ENCODE measurements at places on chromosomes 6 and 20.

- DNase-seq: no peak
Measured at GRCh38 chr20:1994627-1995026, 769 bp upstream of the PDYN start.

DNA sequence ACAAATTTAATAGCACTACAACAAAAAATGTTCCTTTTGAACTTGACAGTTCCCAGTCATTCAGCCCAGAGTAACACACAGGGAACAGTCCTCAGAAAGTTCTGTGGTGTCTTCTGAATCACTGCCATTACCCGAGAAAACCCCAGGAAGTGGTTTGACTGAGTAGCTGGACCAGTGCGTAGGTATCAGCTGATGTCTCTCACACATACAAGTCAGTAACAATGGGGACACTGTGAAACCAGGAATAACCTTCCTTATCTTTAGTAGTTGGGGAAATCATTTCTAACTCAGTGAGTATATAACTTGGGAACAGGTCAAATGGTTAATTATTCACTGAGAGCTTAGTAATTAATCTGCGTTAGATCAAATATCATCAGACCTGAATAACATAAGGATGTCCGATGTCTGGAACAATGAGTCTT lies 73.1 kb downstream of the HIVEP2 start:
- peak; percentile 94 for DNase-seq

DNA sequence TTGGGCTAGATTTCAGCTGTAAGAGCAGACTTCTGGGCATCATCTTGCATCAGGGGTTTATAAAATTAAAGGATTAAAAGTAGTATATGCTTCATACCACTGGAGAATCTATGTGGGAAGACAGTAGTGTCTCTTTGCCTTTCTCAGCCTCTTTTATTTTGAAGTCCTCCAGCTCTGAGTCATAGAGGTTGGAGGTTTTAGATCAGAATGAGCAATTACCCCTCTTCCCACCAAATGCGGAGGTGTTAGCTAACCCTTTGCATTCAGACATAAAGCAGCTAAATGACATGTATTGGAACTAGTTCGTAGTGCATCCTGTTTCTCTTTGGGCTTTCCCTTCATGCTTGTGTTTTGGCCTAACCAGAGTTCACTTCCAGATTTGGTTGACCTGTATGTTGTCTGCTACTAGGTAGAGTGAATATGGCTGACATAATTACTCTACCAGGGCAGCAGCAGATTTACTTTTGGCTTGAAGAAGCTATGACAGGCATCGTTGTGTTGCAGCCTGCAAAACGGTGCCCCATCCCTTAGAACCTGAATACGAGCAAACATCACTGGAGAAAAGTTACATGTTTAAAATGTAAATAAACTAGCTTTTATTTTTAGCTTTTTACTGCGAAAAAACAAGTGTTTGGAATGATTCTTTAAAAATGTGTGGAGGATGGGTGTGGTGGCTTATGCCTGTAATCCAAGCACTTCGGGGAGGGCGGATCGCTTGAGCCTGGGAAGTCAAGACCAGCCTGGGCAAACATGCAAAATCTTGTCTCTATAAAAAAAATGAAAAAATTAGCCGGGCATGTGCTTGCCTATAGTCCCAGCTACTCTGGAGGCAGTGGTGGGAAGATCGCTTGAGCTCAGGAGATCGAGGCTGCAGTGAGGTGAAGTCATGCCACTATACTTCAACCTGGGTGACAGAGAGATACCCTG lies 82.2 kb downstream of the MYO6 start:
- peak; percentile 40 for DNase-seq

GRCh38 chr6:15252195-15252594 lies 6.3 kb downstream of the JARID2 start:
- DNase-seq: no peak

DNA sequence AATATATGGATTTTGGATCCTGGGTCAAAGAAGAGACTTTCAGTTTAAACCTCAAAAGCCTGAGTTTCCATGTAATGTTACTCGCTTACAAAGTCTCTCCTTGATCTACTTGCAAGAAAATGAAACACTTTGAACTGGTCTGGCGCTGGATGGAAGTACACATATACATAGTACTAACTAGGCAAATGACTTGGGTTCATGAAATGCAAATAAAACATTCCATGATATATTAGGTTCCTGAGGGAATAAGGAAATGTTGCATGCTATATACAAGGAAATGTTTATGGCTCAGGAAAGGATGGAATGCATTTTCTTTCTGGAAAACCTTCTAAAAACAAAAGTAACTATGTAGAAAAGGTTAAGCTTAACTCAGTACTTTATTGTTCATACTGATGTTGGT lies 11.4 kb upstream of the TXLNB start:
- no peak for DNase-seq

- DNase-seq: no peak
Measured at GRCh38 chr20:46057856-46058598, 29.0 kb downstream of the SLC12A5 start.

GRCh38 chr6:74510878-74511277 lies 695.0 kb downstream of the COL12A1 start:
- DNase-seq: no peak

DNA sequence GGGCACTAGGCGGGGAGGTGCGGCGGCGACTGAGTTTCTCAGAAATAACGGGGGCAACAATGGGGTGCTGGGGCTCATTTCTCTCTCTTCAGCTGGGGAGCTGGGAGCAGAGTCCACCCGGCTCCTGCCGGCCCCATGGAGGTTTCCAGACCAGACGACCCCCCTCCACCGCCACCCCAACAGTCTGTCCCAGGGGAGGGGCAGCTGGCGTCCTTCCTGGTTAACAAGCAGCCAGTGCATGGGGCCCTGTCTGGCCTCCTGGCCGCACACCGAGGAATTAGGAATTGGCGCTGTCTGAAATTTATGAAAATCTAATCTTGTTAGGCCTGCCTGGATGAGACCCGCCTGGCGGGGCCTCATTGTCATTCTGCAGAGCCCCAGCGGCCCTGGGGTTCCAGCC lies 42.4 kb downstream of the PMEPA1 start:
- DNase-seq: no peak
